ENCODE measurements at places on chromosomes 1 and 21.
A peak's percentile ranks its signal among the peaks of the same experiment; 100 is the strongest.

DNA sequence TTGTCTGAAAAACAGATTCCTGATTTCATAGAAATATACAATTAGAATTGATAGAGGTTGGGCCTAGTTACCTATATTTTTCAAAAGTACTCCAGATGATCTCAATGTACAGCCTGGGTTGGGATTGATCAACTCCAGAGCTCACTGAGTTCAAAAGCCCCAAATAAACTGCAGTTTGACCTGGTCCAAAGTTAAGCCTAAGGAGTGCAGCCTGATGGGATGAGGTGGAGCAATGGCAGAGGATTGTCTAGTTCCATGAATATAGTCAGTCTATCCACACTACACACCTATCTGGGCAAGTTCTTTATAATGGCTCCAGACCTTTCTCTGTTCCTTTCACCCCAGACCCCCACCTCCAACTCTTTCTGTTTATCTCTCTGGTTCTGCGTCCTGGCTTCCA is 49.2 kb downstream of the C8A start:
- DNase-seq = no peak

DNA sequence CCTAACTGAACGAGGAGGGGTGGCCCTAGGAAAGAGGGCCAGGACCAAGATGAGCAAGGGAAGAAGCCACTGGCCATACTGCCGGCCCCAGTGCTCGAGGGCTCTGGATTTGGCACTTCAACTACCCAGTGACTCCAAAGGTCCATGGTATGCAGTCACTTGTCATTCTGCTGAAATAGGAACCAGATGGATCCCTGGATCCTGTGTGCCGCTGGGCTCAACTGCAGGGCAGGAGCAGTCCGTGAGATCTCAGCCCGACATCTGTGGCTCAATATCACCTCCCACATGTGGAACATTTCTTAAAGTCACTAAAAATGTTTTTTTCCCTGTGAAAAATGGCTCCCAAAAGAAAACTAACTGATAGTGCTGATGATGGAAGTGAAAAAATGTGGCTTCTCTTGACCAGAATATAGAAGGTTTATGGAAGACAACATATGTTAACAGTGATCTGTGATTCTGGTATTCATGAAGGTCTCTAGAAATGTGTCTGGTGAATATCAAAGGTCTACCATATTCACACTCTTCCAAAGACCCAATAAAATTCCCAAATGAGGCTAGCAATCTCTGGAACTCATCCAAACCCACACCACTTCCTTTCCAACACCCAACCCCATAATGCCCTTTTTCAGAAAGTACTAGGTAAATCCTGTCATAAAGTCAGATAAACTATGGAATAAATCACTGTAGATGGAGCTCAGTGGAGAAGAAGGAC is 24.1 kb downstream of the PAFAH2 start:
- no peak for DNase-seq

DNA sequence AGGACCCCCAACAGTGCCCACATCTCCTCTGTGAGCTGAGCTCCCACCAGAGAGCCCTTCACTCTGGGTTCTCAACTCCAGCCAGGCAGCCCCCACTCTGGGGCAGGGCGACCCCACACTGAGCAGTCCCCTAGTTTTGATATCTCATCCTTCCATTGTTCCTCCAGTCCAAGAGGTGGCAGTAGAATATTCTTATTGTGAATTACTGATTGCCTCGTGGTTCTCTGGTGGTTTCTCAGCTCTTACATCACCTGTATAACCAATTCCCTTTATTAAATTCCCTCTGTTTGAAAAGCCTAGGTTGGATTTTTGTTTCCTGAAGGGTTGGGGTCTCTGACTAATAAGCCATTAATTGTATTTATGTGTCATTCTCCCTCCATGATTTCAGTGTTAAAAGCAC is 407.5 kb downstream of the SETD4 start:
- DNase-seq = no peak

DNA sequence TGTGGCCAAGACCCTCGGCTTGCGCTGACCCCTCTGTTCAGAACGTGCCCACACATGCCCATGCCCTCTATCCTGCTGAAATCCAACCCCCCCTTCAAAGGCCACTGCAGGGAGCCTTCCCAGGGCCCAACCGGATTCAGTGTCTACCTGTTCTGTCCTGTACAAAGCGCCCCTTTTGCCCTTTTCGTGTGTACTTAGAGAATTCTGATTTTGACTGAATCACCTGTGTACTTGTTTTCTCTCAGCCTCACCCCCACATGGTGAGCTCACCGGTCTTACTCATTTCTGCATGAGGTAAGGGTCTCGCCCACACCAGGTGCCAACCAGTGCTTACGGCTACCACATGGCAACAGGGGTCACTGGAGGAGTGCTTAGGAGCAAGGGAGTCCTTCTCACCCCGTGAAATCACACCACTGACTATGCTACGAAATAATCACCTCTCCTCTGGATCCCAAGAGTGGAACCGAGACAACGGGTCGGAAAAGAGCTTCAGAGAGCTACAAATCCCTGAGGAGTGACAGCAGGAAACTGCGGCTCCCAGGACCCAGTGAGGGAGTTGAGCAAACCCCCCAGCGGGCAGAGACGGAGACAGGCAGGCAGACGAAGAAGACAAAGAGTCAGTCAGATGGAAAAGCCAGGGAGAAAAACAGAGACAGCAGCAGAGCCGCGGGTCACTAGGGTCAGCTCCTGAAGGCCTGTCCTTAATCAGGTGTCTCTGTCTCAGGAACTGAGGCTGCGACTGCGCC is 2.1 kb upstream of the S100A2 start:
- DNase-seq = peak; percentile 61

DNA sequence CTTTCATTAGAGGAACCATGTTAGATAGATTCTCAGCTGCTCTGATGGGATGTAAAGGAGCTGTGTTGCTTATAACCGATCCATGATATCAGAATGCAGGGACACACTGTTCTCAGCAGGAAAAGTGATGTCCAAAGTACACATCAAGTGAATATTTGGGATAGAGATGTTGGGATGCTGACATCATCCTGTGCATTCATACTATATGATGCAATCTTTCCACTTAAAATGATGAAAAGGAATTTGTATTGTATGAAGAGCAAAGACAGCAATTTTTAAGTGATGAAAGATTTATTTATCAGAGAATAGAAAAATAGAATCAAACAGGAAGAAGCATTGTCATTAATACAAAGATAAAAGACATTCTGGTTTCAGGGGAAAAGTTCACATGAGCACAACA is 110.1 kb downstream of the ERG start:
- DNase-seq = no peak

DNA sequence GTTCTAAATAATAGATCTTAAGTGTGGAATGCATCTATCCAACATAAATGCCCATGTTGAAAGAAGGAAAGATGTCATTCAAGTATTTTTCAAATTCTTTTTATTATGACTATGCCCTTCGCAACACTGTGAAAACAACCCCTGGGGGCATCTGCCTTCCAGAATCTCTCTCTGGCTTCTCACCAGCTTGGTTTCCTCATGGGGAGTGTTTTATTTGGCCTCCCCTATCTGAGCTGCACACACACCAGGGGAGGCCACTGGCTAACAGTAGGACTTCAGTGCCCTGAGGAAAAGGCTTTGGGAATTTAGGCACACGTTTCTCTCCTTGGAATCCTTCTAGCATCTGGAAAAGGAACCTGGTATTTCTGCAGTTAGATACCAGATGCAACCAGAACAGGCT is 130.6 kb downstream of the EDEM3 start:
- no peak for DNase-seq

- no peak for DNase-seq
Observed at GRCh38 chr1:218459878-218460711, 115.0 kb downstream of the TGFB2 start.

DNA sequence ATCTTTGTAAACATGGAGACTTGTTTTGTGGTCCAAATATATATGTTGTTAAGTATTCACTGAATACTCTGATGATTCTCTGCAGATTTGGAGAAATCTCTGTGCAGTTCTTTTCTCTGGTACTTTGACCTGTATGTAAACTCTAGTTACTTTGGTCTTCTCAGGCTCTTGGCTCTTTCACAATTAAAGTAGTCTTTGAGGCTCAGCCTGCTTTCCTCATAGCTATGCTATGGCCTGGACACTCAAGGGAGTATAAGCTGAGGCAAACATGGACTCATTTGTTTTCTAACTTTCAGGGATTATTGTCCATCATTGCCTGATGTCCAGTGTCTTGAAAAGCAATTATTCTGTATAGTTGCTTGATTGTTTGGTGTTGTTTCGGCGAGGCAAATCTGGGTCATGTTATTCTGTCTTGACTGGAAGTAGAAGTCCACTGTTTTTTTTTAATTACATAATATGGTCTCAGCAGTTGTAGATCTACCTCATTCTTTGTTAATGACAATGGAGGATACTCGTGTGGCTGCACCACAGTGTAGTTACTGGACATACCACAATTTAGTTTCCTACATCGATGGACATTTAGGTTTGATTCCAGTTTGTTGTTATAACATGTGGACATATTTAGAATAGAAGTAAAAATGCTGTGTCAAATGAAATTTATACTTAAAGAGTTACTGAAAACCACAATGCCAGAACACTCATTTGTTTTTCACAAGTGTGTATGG is 9.2 kb downstream of the PTBP2 start:
- DNase-seq = no peak

GRCh38 chr1:189500778-189501177 is 976.9 kb downstream of the BRINP3 start:
- DNase-seq = no peak

DNA sequence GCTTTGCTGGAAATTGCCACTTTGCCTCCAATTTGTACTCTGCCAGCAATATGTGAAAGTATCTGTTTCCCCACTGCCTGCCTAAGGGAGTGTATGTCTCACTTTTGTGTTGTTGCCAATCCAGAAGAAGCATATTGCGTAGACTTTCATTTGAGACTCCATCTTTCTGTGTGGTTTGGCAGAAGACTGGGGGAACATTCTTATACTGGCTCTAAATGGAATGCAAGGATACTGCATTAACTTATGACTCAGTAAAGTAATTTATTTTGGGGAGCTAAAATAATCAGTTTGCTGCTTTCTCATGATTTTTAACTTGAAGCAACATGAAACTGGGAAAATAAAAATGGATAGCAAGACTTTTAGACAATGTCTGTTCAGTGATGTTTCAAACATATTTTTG is 107.7 kb upstream of the TMPRSS2 start:
- no peak for DNase-seq

DNA sequence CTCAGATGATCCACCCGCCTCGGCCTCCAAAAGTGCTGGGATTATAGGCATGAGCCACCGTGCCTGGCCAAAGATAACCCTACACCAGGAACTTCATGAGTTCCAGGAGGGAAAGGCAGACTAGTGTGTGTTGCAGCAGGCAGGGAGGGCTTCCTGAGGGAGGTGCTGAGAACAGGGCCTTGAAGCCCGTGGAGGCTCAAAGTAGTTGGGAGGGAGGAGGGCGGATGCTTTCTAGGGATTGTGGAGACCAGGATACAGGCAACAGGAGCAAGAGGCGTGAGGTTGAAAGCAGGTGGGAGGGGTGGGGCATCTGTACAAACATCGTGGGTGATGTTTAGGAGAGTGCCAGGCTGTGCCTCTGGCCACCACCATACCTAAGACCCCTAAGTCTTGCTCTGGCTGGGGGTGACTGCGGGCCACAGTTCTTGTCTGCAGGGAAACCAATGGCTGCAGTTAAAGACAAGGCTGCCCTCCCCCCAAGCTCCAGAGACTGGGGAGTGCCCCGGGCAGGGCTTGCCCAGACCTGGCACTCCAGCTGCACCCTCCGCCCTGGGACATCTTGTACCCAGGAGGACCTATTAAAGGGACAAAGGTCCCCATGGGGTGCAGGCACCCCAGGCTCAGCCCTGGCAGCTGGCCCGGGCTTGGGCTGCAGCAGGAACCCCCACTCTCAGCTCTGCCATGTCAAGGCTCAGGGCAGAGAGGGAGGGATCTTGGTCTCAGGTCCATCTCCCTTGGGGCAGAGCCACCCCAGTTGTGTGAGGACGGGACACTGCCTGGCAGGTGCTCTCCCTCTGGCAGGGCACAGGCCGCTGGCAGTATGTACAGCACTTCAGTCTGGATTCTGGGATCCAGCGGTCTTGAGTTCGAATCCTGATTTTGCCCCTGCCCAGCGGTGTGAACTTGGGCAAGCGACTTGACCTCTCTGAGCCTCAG is 22.1 kb upstream of the CASZ1 start:
- DNase-seq = no peak

DNA sequence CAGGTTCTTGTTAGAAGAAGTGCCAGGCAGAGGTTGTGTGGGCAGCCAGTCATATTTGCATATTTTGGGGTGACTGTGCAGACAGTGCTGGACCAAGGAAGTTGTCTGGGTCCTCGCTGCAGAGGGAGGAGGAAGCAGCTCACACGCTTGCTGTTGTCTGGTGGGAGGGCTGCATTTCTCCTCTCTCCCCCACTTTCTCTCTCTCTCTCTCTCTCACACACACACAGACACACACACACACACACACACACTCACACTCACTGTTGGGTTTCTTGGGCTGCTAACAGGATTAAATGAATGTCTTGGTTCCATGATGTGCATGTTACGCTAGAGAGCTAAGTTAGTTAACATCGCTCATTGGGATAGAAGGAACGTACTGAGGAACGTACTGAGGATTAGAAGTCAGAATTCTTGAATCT is 72.9 kb downstream of the AGPAT3 start:
- DNase-seq = no peak

DNA sequence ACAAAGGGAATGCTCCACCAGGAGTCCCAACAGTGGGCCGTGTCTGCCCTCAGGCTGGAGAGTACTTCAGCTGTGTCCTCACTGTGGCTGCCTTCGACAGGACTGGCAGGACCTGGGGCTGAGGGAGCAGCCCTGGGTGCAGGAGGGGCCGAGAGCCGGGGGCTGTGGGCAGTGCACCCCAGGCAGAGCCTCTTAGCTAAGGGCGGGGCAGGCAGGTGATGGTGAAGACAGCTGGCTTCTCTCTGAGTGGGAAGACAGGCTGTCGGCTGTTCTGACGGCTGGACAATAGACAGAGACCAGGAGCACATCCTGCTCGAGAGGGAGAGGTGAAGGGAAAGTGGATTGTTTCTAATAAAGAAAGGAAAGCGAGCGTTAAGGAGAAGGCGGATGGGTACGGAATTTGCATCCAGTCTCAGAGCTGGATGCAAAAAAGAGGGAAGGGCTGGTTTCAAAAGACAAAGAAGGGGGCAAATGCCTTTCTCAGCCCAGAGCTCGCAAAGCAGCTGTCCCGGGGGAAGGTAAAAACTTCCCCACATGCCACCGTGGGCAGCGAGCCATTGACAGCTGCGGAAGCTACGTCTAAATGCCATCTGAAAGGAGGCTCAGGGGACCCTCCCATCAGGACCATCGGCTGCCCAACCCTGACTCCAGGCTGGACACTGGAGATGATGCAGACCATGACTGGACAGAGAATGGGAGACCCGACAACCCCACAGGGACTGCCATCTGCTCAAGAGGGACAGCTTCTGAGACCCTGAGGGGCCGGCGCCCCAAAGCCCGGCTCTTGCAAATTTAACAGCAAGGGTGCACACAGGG is 92.0 kb downstream of the STUM start:
- DNase-seq = no peak

GRCh38 chr21:43370888-43371570 is 55.9 kb downstream of the SIK1 start:
- no peak for DNase-seq

GRCh38 chr21:45000637-45001133 is 60.9 kb downstream of the SLX9 start:
- no peak for DNase-seq

DNA sequence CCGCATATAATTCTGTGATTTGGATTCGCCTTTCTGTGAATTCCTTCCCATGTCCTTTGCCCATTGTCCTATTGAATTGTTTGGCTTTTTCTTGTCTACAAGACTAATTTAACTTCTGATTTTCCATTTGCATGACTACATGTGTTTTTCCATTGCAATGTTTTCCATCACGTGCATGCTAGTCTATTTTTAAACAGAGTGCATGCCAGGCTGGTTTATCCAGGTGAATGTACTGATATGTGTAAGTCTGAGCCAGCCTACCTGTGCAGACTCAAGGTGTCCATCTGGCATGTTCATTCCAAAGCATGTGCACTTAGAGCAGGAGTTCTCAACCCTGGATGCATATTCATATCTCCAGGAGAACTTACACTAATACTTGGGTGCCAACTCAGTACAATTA is 59.7 kb downstream of the INAVA start:
- DNase-seq = no peak
